ENCODE measurements at places on chromosomes 7 and 10. TPM values are rescaled to one million over a fixed set of nuclear protein-coding genes. Genes with fewer than 3 reads are reported as not detected.

GRCh38 chr7:117092785-117093184 lies 139.5 kb downstream of the ST7 start:
- no peak for DNase-seq

CACUL1 gene
- total RNA-seq, result 16.1 TPM

SHH gene
- total RNA-seq, result 17.1 TPM

DNA sequence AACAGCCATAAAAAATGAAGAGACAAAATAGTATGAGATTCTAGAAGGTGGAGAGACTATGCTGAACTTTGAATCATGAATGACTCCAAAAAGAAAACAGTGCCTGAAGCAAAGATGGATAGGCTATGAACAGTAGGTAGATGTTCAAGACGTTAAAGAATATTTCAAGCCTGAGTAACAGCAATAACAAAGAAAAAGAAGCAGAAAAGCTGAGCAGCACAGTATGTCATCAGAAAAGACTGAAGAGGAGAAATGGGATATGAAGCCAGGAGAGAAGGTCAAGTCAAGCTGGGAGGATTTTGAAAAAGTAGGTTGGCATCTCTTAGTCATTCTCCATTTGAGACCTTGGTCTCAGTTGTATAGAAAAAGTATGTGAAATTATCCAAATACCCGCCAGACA lies 484.4 kb downstream of the SORCS1 start:
- no peak for DNase-seq

DNA sequence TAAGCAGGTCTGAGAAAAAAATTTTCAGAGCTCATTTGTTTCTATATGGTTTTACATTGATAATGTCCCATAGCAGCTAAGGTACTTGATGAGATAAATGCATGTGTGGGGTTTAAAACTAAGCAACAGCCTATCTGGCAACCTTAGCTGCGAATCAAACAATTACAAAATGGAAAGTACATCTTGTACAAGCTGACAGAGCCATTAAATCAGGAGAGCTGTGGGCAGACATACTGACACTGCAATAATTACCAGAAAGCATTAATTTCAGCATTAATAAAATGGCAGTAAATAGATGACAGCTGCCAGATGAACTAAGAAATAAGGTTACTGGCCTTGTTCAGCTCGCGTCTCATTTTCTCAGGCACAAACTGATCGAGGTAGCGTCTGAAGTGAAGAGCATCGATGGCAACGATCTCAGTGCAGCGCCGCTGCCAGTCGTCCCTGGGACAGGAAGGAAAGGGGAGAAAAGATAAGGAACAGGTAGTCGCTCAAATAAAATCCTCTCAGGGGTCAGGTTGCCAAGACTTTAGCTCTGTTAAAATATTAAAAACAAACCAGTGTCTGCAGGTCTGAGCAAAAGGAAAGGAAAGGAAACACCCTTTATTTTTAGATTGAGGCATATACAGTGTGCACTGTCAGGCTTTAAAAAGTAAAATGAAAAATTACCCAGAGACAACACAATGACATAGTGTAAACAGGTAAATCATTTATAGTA lies 79.7 kb upstream of the OGDHL start:
- no peak for DNase-seq

TPST1 gene
- total RNA-seq, result 14.5 TPM

DNA sequence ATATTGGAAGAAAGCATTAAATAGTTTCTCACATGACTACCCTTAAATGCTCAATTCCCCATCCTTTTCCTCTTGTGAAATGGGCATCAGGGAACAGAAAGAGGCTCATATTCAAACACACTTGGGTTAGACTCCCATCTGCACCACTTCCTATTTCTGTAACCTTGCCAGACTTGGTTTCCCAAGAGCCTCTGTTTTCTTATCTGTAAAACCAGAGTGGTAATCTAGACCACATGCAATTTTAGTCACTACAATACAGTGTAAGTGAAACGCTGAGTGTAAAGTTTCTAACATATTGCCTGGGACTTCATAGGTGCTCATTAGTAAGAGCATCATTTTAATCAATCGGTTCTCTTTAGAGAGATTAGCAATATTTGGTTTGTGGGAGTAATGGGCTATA lies 136.3 kb downstream of the SORCS1 start:
- DNase-seq, result no peak
